NCI-H187 treated with DMSO at 0.1 percent for 48 hours (cell line): ENCODE measurements at places on chromosomes 4 and X.

GRCh38 chrX:102958794-102959193, 21.7 kb downstream of the RAB40AL start:
- no peak for DNase-seq

DNA sequence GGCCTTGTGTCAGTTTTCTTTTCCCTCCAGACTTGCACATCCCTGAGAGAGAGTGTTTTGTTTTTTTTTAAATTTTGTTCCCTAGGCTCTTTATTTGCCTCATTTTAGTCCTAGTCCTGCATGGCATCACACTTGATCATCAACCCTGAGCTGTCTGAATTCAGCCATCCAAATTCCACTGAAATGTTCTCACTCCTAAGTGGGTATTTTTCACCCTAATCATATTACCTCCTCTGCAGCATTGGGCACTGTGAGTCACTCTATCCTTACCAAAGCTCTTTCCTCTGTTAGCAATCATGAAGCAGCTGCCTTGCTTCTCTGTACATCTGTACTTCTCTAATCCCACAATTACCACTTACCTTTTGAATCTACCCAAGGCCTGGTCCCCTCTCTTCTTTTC, 356.6 kb upstream of the MAGEB2 start:
- DNase-seq: no peak

GRCh38 chr4:68250151-68250930, 4.8 kb upstream of the TMPRSS11B start:
- no peak for DNase-seq

- DNase-seq: no peak
Observed at GRCh38 chr4:158065603-158066002, 107.2 kb downstream of the GASK1B start.

DNA sequence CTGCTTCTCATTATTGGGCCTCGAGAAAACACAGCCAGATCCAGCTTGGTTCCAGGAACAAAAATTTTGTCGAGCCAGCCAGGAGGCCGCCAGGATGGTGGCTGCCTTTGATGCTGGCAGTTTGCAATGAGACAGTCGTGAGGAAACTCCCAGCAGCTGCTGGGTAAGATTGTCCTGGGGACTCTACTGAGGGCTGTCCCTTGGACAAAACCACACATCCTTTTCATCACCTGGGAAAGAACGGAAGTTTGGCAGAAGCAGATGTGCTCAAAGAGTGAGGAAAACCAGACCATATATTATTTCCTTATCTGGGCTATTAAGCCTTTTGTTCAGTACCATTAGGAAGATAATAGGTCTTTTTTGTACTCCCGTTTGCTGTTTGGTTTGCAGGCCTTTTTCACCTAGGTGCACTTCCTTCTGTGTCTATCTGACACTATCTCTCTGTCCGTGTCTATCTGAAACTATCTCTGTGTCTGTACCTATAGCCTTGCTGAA, 13.4 kb upstream of the PAPSS1 start:
- no peak for DNase-seq

DNA sequence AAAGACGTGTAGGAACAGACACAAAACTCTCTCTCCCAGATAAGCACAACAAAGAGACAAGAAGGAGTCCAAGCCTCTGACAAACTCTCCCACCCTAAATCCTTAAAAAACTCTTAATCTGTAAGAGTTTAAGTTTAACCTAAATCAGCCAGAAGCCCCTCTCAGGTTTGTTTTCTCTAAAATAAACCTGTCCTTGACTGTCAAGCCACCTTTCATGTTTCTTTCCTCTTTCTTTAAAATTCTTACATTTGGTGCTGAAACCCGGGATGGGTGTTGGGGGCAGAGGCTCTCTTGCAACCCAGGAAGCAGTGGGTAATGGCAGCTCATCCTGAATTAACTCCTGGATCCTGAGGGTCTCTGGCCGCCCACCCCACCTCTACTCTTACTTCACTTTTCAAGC, 107.8 kb upstream of the TENT5D start:
- no peak for DNase-seq

DNA sequence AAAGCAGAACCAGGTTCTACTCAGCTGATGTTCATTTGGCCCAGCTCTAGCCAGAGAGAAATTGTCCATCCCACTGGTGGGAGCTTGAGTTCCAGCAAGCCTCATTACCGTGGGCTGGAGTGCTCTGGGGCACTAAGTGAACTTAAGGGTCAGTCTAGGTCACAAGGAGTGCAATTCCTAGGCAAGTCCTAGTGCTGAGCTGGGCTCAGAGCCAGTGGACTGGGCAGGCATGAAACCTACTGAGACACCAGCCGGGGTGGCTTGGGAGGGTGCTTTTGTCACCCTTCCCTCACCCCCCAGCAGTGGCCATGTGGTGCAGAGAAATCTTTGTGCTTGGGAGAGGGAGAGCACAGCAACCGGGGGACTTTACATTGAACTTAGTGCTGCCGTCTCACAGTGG, 39.4 kb downstream of the GSX2 start:
- no peak for DNase-seq

DNA sequence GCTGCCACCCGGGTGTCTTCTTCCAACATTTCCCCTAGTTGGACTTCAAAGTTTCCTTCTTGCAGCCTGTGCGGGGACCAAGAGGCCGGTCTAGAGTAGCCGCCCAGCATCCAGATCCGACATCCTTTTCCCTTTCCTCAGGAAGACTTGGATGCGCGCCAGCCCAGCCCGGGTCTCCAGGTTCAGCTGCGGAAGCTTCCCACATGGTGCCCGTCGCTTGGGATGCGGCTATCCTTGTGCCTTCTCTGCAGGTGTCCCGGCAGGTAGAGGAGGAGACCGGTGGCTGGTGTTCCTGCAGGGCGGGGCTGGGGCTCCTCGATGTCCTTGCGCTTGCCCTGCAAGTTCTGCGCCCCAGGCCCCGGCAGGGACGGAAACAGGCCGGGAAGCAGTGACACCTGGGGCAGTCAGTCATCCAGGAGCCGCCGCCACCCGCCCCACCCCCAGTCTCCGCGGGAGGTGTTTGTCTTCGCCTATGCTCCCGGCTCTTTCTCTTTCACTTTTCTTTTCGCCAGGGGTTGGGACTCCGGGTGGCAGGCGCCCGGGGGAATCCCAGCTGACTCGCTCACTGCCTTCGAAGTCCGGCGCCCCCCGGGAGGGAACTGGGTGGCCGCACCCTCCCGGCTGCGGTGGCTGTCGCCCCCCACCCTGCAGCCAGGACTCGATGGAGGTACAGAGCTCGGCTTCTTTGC, at the start of gene IL15:
Gene IL15, plus strand, starts transcription at position 502 of the 689 bp plus-strand sequence. CDS start 82,882 bp downstream, outside the sequence.
- no peak for DNase-seq

DNA sequence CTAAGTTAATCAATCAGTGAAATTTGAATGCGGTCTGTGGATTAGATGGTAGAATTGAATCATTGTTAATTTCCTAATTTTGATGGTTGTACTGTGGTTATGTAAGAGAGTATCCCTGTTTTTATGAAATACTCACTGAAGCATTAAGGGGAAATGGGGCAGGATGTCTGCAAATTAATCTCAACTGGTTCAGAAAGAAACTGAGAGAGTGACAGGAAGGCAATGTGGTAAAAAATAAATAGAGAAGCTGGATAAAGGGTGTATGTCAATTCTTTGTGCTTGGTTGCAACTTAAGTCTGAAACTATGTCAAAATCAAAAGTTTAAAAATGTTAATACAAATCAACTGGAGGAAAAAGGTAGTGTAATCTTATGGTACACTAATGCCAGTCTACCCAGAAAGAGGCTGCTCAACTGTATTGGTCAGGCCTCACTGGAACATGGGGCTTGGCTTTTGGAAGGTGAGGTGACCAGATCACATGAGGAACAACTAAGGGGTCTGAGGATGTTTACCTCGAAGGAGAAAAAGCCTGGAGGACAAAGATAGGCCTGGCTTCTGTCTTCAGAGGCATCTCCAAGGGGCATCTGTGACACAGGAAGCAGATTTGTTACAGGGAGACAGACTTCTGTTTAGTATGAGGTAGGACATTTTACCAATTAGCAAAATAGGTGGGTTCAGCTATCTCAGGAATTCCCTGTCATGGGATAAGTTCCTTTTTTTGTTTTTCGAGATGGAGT, 83.1 kb downstream of the DLG3 start:
- DNase-seq: no peak

GRCh38 chr4:61507091-61507490, 307.0 kb downstream of the ADGRL3 start:
- DNase-seq: no peak

GRCh38 chr4:151641983-151642382, 118.8 kb downstream of the GATB start:
- DNase-seq: no peak
